D721Med (cell line): ENCODE measurements at places on chromosomes 4 and X.

DNA sequence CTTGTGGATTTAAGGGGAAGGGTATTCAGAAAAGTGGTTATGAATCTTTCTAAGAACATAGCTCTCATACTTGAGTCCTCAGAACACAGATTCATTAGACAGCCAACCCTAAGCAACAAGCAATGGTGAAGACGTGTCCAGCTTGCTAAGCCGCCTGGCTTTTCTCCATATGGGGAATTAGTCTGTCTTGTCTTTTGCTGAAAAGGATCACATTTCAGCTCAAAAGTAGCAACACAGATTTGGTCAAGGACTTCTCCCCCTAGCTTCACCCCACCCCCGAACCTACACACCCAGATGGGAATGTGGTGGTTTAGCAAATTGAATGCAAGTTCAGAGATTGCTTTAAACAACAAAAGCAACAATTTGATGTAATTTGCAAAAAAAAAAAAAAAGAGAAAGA is 103.3 kb upstream of the RASGEF1B start:
- no peak for DNase-seq

DNA sequence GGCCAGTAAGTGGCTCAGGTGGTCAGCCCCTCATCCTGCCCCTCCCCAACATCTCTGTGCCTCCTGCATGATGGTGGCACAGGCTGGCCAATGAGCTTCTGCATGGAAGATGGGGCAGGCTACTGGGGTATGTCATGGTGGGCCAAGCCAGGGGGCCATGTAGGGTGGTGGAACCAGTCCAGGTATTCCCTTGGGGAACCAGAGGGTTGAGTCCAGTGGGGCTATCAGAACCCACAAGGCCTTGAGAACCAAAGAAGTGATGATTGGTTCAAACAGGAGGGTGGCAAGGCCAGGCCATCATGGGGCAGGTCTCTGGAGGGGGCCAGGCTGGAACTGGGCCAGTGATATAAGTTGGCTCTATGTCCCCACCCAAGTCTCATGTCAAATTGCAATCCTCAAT is 18.8 kb upstream of the PPP2R2C start:
- DNase-seq = no peak

DNA sequence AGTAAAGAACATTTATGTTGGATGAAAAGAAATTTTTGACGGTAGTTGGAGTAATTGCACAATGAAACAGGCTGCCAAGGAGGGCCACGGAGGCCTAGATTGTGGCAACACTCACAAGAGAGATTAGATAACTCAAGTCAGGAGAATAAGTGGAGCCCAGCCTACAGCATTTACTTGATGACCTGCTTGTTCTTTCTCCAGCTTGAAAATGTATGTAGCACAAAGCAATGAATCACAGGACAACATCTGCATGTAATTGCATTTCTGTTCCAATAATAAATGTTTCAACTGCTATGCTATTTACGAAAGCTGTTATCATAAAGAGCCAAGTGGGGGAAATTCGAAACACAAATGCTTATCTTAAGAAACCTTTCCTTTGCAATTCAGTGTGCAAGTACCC is 221.2 kb upstream of the MID1 start:
- DNase-seq = no peak

GRCh38 chrX:13277539-13277938 is 42.3 kb downstream of the ATXN3L start:
- DNase-seq = no peak

DNA sequence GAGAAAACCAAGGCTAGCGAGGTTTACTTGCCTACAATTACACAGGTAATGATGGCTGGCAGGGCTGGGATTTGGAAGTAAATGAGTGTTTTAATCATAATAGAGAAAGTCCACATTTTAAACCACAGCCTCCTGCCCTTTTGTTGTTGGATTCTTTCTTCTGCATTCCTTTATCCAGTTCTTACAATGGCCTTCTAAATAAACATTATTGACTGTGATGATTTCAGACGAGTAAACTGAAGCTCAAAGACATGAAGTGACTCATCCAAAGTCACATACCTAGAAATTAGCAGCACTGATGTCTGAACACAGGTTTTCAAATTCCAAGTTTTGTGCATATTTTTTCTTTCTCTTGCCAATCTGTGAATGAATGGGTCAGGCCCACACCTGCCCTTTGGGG is 51.2 kb upstream of the C1QTNF7 start:
- DNase-seq = no peak

DNA sequence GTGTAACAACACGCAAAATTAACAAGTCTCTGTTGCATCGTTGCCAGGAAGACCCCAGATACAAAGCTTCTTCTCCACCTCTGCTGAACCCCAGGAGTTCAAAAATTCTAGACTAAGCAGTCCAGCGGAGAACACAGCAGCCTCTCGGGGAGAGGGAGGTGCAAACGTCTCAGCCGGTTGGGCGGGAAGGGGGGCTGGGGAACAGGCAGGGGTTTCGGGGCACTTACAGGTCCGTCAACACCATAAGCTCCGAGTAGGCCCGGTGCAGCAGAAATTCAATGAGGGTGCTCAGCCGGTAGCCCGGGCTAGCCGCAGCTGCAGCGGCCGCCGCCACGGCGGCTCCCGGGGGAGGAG is 394 bp downstream of the MED14 start:
- no peak for DNase-seq

DNA sequence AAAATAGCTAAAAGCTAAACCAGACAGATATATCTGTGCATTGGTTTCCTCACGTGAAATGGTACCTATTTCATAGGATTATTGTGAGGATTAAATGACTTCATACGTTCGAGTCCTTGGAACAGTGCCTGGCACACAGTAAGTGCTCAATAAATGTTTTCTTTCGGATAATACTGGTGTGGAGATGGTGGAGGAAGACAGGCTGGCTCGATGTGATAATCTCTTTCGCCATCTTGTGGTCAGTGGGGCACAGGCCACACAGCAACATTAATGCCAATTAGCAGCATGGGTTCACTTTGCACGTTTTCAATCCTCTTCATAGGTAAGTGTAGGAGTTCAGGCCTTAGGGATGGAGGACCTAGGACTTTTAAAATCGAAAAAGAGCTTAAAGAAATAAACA is 9.3 kb downstream of the PAGE4 start:
- no peak for DNase-seq

GRCh38 chrX:49892542-49892941 is 13.3 kb downstream of the USP27X start:
- no peak for DNase-seq

DNA sequence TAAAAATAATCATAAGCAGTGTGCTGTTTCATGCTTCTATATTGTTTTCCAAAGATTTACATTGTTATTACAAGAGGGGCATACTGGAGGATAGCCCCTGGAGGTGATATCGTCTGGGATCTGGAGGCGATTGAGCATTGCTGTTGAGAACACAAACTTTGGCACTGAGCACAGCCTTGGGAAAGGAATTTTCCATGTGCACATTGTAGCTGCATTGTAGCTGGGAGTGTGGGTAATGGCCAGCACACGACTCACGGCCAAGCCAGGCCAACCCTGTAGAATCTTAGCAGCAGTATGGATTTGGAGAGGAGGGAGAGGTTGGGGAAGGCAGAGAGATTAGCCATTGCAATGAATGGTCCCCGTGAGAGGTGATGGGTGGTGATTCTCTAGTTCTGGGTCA is 121.9 kb downstream of the SMIM20 start:
- no peak for DNase-seq

DNA sequence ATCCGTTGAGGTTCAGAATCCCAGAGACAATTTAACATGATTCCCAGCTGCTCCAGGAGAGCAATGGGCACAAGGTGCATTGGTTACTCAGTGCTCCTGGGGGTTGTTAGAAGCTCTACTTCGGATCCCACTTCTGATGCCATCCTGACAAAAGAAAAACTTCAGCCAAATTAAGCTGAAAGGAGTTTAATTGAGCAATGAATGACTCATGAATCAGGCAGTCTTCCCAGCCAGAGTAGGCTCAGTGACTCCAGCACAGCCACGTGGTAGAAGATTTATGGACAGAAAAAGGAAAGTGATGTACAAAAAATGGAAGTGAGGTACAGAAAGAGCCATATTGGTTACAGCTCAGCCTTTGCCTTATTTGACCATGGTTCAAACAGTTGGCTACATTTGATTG is 95.7 kb downstream of the PWWP3B start:
- DNase-seq = no peak

DNA sequence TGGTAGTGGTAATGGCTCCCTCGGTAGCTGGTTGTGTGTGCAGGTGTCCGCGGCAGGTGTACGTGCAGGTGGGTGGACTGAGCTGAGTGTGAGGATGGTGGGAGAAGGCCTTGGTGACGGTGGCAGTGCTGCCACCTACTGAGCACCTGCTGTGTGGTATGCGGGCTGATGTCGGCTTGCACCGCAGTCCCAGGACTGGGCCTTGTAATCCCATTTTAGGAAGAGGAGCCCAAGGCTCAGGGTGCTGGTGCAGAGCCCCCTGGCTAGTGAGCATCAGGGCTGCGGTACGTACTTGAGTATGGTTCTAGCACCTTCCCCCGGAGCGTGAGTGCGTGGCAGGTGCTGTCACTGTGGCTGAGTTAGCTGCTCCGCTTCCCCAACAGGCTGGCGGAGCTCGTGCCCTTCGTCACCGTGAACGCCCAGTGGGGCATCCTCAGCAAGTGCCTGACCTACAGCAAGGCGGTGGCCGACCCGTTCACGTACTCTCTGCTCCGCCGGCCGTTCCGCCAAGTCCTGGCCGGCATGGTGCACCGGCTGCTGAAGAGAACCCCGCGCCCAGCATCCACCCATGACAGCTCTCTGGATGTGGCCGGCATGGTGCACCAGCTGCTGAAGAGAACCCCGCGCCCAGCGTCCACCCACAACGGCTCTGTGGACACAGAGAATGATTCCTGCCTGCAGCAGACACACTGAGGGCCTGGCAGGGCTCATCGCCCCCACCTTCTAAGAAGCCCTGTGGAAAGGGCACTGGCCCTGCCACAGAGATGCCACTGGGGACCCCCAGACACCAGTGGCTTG is 5.7 kb upstream of the CPZ start:
- DNase-seq = no peak

GRCh38 chr4:8540586-8540985 is 39.6 kb upstream of the GPR78 start:
- no peak for DNase-seq

GRCh38 chr4:114807759-114808404 is 209.3 kb downstream of the UGT8 start:
- DNase-seq = no peak

DNA sequence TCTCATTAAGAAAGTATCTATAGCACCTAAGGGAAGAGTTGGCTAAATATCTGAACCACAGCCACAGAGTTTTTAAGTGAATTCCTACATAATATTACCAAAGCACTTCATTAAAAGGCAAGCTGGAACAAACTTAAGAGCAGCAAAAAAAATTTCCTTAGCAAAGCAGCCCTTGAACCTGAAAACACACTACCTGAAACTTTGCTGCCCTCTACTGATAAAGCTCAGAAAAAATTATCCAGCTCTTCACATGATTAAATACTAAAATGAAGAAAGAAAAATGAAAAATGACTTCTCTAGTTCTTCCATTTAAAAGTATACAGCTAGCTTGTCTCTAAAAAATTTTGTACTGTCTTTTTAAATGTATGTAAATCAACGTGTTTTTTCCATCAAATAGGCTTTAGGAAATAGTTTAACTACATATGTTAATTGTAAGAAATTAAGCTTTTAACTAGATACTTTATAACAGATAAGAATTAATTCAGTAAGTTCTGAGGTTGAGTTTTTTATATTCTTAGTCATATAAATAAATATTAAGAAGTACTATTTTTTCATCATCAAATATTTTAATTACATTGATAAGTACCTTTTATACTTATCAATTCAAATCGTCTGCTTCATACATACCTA is 156.1 kb downstream of the STPG2 start:
- no peak for DNase-seq

DNA sequence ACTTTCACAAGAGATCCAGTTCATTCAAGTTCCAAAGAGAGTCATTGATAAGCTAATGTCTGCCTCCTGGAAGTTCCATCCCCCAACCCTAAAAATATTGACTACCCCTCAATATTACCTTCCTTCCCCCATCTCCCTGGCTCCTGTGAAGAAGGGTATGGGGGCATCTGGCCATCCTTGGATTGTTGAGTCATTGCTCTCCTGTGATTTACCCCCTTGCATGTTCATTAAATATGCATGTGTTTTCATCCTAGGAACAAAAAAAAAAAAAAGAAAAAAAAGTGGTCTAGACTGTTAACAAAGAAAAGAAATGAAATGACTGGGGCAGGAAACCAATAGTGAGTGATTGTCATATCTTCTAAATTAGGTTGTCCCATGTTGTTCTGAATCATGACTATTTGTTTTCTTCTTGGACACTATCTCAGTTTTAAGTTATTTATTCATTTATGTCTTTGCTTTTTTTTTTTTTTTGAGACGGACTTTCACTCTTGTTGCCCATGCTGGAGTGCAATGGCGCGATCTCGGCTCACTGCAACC is 51.9 kb upstream of the HUWE1 start:
- DNase-seq = no peak

DNA sequence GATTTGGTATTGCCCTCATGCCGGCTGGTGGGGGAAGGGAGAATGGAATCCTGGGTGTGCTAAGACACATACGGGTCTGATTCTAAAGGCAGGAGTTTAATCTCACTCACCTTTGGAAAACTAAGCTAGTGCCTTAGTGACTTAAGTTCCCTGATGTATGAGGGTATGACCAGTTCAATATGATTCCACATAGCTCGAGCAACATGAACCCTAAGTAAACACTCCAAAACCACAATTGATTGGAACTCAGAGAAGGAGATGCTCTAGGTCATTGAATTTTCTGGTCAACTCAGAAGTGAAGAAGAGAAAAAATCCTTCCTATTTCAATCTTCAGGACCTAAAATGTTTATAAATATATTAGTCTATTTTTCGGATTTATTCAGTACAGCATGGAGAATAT is 420.1 kb upstream of the INTU start:
- DNase-seq = no peak

DNA sequence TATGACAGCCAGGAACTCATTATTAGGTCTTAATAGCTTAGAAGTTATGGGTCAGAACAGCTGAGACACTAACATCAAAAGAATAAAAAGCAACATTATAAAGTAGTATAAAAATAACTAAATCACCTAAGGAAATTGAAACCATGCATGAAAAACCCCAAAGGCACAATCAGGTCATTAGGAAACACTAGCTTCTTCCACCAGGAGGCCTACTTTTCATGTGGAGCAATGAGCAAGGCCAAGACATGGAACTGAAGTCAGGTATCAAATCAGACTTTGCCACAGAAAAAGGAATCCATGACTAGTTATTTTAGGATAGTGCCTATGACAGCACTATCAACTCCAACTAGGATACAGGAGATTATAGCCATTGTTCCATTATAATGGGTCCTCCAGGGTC is 7.9 kb downstream of the HUWE1 start:
- DNase-seq = no peak

- no peak for DNase-seq
These were observed 21.4 kb upstream of the RASL11B start for GRCh38 chr4:52840531-52841370.
